NCI-H748 treated with DMSO at 0.1 percent for 48 hours (cell line): ENCODE measurements at places on chromosomes 6 and 20.
A peak's percentile ranks its signal among the peaks of the same experiment; 100 is the strongest.

DNA sequence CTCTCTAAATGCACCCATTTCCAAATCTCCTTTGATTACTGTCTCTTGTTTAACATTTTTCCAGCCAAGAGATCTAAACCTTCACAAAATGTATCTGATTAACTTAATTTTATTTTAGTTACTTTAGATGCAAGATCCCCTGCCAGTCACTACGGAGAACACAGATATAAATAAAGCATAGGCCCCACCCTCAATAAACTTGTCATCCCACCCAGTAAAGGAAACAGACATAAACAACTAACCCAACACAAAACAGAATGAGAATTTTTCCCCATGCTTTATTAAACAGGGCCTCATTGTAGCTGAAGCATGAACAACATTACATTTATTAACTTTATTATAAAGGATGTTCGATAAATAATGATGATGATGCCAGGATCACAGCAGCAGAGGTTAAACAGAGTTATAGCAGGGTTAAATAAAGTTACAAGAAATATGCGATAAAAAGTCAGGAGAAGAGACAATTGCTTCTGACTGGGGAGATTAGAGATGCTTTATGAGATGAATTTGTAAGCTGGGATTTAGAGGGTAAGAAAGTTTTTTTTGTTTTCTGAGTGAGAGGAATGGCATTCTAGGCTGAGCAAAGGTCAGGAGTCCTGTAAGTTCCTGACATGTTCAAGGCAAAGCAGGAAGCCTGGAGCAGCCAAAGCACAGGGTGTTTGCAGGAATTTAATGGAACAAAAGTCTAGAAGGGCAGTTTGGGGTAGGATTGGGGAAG lies 41.1 kb downstream of the TFAP2A start:
- DNase-seq: no peak

DNA sequence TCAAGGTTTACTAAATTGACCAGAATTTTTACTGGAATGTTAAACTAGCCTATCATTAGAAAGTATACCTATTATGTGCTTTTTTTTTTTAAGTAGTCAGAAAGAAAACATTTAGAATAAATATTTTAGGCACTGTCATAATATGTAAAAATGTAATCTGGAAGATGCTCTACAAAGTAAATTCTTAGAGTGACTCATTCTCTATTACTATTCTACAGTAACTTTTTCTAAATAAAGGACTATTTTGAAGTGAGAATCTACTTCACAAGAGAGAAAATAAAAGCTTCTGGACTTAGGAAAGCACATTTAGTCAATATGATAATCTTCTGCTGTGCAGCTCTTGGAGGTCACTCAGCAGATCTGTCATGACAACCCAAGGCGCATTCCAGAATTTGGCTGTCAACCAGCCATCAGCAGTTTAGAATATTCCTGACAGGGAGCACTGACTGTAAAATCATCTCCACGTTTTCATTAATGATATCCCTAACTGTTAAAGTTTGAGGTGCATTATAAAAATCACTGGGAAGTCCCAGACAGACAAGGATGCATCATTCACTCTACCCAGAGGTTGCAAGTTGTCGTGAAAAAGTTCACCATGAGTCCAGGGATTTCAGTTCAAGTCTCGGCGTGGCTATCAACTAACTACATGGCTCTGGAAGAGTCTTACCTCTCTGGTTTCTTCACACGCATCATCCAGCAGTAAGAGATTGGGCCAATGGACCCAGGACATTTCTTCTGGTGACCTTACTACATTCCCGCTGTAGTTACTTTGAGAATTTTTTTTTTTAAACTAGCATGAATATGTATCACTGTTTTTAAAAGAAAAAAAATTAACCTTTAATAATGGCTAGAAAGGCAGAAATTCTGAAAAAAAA lies 374.9 kb downstream of the GJA1 start:
- DNase-seq: no peak

GRCh38 chr6:19669206-19669605 lies 168.0 kb upstream of the ID4 start:
- no peak for DNase-seq

- DNase-seq: no peak
These were observed 149.9 kb downstream of the MYB start for GRCh38 chr6:135331002-135331401.

- DNase-seq: peak; percentile 42
These were observed 687 bp upstream of the HTR1B start for GRCh38 chr6:77463861-77464494.

DNA sequence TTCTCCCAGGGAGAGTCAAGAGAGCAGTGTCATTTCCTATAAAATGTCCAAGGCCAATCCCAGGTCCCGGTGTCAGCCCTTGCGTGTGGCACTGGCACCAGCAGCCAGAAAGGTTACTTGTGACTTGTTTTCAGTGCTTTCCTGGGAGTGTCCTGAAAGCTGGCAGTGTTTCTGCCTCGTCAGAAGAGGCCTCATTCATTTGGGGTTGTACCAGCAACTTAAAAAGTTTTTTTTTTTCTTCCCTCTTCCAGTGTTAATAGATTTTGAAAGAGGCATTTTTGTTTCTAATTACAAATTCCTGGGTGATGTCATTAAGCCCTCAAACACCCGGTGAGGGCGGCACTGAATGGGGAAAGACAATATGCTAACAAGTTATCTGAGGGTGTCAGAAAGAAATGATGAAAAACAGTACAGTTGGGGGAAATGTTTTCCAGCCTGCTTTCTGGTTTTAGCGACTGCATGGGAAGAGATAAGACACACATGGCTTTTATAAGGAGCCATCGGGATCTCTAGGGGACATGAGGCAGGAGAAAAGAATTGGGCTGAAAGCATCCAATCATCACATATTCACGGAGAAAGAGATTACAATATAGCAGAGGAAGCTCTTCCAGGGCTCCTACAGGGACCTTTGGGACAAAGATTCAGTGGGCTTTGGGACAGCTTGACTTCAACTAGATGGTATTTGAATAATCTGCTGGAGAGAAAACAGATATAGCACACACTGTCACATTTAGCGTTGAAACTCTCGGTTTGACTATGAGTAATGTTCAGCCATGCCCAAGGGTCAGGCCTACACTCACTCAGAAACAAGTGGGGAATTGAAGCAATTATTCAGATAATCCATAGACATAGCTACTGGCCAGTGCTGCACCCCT lies 153.0 kb downstream of the BCAS1 start:
- DNase-seq: no peak
